ENCODE measurements at places on chromosomes 11 and 22.

- DNase-seq, result no peak
Observed at GRCh38 chr22:24407278-24407665, 20.1 kb upstream of the ADORA2A start.

DNA sequence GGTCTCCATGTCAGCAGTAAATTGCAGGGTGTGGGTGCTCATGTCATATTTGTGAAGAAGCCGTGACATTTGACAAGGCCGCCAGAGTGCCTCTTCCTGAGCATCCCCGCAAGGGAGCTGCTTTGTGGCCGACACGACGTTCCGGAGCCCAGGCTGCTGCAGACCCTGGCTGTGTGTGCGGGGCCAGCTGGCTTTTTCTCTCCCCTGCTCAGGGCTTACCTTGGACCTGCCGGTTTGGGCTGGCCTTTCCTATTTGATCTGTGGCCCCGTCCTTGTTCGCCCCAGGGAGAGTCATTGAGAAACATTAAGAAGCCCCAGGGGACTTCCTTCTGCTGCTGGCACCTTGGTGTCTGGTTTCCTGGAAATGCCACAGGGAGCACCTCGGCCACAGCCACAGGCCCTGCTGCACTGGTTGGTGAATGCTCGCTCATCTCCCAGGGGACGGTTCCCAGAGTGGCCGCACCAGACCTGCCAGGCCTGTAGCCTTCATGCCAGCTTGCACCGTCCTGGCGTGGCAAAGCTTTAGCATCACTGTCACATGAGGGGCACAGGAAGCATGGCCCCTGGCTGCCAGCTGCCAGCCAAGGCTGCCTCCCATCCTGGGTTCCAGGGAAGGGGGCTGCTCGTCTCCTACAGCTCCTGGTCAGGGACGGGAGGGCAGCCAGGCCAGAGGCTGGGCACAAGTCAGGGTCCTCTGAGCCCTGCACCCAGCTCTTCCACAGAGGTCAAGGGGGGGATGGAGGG lies 5.4 kb downstream of the GRK2 start:
- no peak for DNase-seq

DNA sequence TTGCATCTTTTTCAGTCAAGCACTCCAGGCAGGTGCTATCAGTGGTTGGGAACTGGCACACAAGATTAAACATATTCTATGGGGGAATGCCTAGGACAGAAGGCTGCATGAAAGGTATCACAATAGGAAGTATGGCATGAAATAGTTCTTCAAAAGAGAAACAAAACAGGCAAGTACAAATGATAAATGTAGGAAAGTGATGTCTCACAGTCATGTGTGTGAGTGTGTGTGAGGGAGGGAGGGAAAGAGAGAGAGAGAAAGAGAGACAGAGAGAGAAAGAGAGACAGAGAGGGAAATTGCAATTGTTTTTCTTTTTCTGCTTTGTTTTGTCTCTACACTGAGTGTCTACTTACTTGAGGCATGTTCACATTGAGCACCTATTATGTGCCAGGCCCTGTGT lies 456.3 kb downstream of the MIAT start:
- DNase-seq, result no peak

DNA sequence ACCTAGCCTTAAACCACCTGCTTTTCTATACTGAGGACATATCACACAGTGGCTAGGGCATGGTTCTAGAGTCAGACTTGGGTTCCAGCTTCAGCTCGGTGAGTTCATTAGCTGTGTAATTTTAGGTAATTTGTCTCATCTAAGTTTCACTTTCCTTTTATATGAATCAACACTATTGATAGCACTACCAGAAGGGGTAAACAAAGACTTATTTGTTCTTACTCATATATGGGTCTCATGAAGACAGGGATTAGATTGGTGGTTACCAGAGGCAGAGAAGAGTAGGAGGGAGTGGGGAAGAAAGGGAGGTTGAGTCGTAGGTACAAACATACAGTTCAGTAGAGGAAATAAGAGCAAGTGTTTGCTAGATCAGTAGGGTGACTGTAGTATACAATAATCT lies 924.7 kb downstream of the OPCML start:
- DNase-seq, result no peak

Measured in stimulated activated CD8-positive, alpha-beta memory T cell treated with anti-CD3 and anti-CD28 coated beads, Interleukin-15, amount 100 ng/mL, for 4 hours (primary cell).